ENCODE measurements at places on chromosomes 4 and X. TPM values are rescaled to one million over a fixed set of nuclear protein-coding genes. Genes with fewer than 3 reads are reported as not detected.

Gene ENPEP
- not detected for total RNA-seq

Gene CFAP47
- total RNA-seq = not detected

Gene DCAF4L1
- 0.26 TPM for total RNA-seq

DNA sequence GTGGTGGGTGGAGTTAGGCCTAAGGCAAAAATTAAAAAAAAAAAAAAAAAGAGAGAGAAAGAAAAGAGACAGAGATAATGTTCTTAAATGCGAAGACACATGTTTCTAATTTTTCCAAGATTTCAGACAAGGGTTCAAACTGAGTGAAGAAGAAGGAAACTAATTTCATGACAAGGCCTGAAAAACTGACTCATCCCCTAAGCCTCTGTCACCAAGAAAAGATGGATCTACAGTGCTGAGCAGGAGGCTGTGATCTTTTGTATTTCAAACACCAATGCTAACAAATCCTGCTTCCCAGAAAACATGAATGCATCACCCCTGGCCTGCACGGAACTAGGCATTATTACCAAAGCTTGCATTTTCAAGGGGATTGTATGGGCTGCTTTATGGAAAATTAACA, 75.3 kb downstream of the PPARGC1A start:
- H3K4me1 ChIP-seq = no peaks in the 10 kb centered on the region
- H3K36me3 ChIP-seq = no peaks in the 10 kb centered on the region
- H3K27ac ChIP-seq = no peak overlapping the region

GRCh38 chr4:25500626-25501316, 123.7 kb downstream of the ANAPC4 start:
- H3K4me1 ChIP-seq = no peaks in the 10 kb centered on the region
- H3K4me3 ChIP-seq = no peak overlapping the region
- H3K27ac ChIP-seq = no peak overlapping the region
- H3K36me3 ChIP-seq = no peaks in the 10 kb centered on the region
- H3K27me3 ChIP-seq = no peaks in the 10 kb centered on the region
- DNase-seq = no peak

DNA sequence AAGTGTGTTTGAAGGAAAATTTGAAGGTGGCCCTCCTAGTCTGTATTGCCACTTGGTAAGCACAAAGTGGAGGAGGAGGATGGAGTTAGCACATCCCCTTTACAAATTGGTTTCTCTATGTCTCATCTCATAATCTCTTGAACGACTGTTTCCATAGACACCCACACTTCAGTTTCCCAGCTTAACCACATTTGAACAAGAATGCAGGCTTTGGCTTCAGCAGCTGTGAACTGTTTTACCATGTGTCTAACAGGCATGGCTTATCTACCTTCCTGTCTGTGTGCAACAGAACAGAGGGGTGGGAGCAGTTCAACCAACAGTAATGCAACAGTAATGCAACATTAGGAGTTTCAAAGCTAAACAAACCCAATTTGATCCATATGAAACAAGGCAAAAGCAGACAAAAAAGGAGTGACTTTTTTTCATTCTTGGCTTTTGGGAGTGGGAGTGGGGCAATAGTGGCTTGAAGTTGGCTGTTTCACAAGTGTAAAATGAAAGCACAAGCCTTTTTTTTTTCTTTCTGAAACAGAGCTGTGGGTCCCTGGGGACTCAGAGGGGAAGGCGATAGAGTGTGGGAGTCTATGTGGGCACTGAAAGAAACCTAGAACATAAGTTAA, 108.0 kb downstream of the ITM2A start:
- peak; percentile 46 for DNase-seq
- H3K4me3 ChIP-seq = peak overlapping the region; percentile 45
- peaks cover 38% of the 10 kb centered on the region for H3K36me3 ChIP-seq
- H3K27me3 ChIP-seq = no peaks in the 10 kb centered on the region

DNA sequence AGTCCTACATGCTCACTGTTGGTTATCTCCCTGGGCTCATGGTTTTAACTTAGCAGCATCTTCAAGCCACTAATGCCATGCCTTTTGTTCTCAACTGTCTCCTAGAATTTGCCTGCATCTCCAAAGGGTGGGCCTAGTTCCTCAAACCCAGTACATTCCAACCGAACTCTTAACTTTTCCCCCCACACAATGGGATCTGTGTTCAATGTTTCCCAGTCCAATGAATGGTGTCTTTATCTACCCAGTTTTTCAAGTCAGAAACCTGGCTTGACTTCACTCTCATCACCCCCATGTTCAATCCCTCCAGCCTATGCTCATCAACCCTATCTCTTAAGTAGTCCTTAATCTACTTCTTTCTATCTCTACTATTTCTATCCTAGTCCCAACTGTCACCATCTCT, 12.9 kb downstream of the CD40LG start:
- no peak overlapping the region for H3K4me3 ChIP-seq
- H3K27me3 ChIP-seq = no peaks in the 10 kb centered on the region
- peaks cover 52% of the 10 kb centered on the region for H3K36me3 ChIP-seq
- no peak overlapping the region for H3K27ac ChIP-seq

DNA sequence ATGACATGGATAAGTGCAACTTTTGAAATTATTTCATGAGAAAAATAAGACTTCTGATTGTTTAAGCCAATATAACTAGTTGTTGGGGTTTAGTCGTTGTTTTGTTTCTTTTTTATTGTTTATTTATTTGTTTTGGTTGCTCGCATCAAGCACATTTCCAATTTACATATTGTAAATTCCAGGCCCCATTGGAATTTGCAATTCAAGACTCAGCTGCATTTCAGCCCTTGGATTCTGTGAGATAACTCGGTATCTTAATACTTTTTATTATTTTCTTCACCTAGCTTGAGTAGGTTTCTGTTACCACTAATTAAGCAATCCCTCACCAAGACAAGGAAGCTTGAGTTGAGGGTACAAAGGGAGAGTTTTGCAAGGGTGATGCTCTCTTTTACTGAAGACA, 318.3 kb upstream of the GATB start:
- H3K4me3 ChIP-seq = no peak overlapping the region
- H3K4me1 ChIP-seq = peaks cover 42% of the 10 kb centered on the region

- peaks cover 2% of the 10 kb centered on the region for H3K36me3 ChIP-seq
- no peaks in the 10 kb centered on the region for H3K27me3 ChIP-seq
- DNase-seq = no peak
- no peaks in the 10 kb centered on the region for H3K4me1 ChIP-seq
- no peak overlapping the region for H3K27ac ChIP-seq
- H3K4me3 ChIP-seq = no peak overlapping the region
These were observed 229.7 kb upstream of the MBNL3 start for GRCh38 chrX:132718431-132718958.

DNA sequence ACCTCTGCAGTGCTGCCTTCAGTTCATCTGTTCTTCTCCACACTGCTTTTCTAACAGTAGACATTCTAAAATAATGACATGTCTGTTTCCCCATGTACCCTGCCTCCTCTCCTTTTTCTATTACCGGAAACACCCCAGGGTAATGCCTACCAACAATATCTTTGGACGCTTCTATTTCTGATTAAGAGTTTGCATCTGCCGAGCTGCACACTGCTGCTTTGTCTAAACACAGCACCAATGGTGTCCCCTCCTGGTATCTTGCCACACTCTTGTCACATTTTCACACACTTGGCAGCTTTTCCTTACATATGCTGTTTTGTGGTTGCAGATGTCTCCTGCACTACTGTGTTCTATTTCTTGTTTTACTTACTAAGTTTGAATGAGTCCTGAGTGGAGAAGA, 288.8 kb downstream of the GRIA2 start:
- no peaks in the 10 kb centered on the region for H3K27me3 ChIP-seq
- H3K4me3 ChIP-seq = no peak overlapping the region
- DNase-seq = no peak
- H3K27ac ChIP-seq = no peak overlapping the region
- H3K36me3 ChIP-seq = no peaks in the 10 kb centered on the region
- H3K4me1 ChIP-seq = no peaks in the 10 kb centered on the region

DNA sequence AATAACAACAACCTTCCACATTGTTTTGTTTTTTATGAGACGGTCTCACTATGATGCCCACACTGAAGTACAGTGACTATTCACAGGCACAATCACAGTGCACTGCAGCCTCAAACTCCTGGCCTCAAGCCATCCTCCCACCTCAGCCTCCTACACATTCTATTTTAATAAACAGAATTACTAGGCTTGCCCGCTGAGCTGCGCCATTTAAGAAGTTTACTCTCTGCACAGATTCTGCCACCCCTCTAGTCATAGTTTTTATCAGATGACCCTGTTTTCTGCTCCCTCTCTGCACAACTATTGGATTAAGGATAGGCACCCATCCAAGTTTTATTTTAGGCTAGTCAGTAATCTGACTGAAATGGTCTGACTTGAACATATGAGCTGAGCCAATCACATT, 11.3 kb upstream of the COX18 start:
- peaks cover 28% of the 10 kb centered on the region for H3K36me3 ChIP-seq
- peak overlapping the region; percentile 0 for H3K27ac ChIP-seq
- no peak for DNase-seq
- H3K27me3 ChIP-seq = no peaks in the 10 kb centered on the region
- H3K4me3 ChIP-seq = no peak overlapping the region

- peaks cover 34% of the 10 kb centered on the region for H3K4me1 ChIP-seq
- peaks cover 14% of the 10 kb centered on the region for H3K36me3 ChIP-seq
- H3K27ac ChIP-seq = no peak overlapping the region
- H3K4me3 ChIP-seq = no peak overlapping the region
- no peaks in the 10 kb centered on the region for H3K27me3 ChIP-seq
These were observed 26.5 kb upstream of the IRAK1 start for GRCh38 chrX:154046031-154046781.
